ENCODE measurements at places on chromosomes 6 and 20.

GRCh38 chr20:4550740-4551139 lies 171.0 kb upstream of the PRND start:
- no peak for DNase-seq

GRCh38 chr20:4904127-4904860 lies 97.0 kb downstream of the SLC23A2 start:
- DNase-seq, result no peak

- no peak for DNase-seq
These were observed 89.1 kb upstream of the THBS2 start for GRCh38 chr6:169342710-169343109.

DNA sequence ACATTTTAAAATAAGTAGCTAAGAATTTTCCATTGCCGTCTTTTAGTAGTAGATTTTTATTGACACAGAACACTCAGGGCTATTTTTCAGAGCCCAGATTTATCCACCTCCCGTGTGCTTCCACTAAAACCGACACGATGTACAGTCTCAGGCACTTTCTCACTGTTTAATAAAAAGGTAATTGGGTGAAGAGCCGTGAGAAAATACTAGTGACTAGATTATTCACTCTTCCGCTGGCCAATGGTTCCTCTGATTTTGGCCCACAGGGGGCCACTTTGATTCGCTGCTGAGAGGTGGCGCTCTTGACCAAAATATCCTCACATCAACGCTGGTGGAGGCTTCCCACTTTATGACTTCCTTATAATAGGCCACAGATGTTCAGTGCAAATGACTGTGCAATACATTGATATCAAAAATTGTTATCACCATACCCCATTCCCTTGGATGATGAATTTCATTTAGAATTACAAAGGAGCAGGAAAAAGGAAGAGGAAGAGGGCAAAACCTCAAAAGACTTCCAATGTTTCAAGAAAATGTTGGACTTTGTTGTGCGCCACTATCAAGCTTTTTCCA lies 12.3 kb upstream of the HDDC2 start:
- no peak for DNase-seq

GRCh38 chr6:150720774-150721233 lies 121.1 kb downstream of the PLEKHG1 start:
- DNase-seq, result peak; percentile 28

GRCh38 chr6:127345521-127345920 lies 2.1 kb upstream of the ECHDC1 start:
- no peak for DNase-seq

DNA sequence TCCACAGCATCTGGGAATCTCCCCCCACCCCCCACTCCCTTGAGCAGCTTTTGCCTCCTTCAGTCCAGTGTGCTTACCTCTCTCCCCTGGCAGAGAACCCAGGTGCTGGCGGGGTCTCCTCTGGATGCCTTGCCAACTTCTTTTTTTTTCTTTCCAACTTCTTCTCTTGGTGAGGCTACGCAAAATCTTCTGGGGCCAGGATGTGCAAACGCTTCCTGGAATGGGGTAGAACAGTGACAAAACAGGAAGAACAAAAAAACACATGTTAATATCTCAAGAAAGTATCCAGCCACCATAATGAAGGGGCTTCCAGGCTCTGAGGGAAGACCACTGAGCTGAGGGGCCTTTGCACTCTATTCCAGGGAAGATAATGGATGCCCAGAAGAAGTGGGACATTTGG lies 53.9 kb upstream of the DDR1 start:
- no peak for DNase-seq

GRCh38 chr6:138594758-138595140 lies 95.5 kb upstream of the NHSL1 start:
- DNase-seq, result no peak

DNA sequence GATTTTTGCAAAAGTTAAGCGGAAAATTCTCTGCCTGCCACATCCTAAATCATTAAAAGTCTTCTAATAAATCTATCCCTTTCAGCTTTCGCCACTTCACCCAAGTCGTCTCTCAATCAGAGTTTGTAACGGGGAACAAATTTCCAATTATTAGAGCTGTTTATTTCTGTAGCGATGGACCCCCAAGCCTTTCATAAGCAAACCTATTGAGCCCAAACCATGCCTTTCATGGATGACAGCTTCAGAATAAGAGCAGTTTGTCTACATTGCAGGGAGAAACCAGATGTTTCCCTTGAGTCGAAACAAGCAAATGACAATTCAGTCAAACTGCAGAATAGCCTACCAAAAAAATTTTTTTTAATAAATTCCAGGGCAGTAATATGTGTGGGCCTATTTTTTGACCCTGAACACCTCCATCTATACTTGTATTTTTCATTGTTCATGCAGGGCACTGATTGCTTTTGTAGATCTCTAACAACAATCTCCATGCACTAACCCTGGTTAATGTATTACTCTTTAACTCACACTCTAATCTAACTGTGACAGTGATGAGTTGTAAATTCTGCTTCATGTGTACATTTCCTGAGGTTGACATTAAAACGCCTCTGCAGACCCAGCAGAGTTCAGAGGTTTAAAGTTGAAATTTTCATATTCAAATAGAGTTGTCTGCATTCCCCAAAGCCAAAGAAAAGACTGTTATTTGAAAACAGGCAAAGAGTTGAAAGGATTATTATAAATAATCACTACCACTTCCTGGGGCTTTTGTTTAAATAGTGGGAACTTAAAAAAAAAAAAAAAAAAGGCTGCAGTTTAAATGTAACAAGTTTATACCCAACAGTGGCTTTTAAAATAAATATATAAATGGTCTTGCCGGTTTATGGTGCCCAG lies 64.5 kb downstream of the ATP9A start:
- DNase-seq, result no peak

DNA sequence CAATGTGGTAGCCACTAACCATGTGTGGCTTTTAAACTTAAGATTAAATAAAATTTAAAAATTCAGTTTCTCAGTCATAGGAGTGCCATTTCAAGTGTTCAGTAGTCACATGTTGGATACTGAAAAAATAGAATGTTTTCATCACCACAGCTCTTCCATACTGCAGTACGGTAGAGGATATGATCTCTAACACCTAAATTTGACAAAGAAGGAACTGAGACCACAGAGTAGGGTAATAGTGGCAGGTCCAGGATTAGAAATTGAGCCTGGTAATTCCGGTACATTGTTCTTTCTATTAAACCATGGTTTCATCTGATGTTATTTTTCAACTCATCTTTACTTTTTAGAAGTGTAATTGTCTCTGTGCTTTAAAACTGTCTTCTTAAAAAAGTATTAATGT lies 104.0 kb downstream of the CD2AP start:
- no peak for DNase-seq

Measured in COLO829 (cell line).